Activated naive CD4-positive, alpha-beta T cell treated with anti-CD3 and anti-CD28 coated beads, Interleukin-2, amount 50 U/mL, for 72 hours (primary cell): ENCODE measurements at places on chromosomes 1 and 21. TPM values are rescaled to one million over a fixed set of nuclear protein-coding genes. Genes with fewer than 3 reads are reported as not detected.

GRCh38 chr1:2415337-2415736 is 3.0 kb upstream of the PEX10 start:
- DNase-seq = no peak

- no peak for DNase-seq
These were observed 26.9 kb downstream of the SORT1 start for GRCh38 chr1:109370712-109371340.

- no peak for DNase-seq
These were observed 5.6 kb upstream of the KCNA10 start for GRCh38 chr1:110524311-110525248.

DNA sequence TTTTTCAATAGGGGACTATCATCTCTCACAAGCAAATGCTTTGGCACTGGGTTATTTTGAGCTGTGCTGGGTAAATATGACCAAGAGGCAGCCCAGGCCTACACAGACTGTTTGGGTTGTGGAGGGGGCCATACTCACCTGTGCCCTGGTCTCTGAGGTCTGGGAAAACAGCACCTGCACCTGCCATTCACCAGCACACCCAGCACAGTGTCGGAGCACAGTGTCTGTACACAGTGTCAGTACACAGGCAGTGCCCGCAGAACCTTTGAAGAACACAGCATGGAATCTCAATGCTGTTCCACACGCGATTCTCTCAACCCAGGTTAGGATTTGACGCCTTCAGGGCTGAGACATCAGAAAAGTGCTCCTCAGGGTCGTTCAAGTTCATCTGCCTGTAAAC is 35.0 kb upstream of the FAM89A start:
- no peak for DNase-seq

DNA sequence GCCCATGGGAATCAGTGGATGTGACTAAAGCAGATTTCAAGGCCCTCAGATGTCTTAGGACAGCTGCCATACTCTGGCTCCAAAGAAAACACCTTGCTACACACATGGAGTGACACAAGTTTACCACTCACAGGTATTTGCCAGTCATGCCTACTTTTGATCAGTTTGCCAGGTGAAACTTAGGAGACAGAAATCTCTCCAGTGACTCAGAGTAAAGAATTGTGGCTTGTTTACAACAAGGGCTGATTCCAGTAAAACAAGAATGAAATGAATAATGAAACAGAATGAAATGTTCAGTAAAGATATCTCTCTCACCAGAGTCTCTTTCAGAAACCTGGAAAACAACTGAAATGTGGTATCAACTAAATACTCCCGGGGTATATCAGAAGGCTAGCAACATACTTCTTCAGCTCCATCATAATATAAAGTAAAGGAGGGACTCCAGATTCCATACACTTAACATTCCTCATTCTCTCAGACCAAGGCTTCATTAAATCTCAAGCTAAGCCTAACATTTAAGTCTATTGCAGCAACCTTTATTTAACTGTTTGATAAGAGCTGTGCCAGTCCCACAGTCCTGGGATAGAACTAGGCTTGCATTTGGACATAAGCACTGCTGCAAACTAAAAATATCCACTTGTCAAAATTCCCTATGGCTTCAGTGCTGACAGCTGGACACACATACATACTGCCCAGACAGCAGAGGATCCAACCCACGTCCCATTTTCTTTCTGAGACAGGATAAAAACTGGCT is 143.3 kb downstream of the SIPA1L2 start:
- DNase-seq = no peak

The TCHH gene
- total RNA-seq = not detected

The KCNT2 gene
- total RNA-seq = not detected

The LAD1 gene
- not detected for total RNA-seq
